ENCODE measurements at places on chromosomes 3 and 15. TPM values are rescaled to one million over a fixed set of nuclear protein-coding genes. Genes with fewer than 3 reads are reported as not detected.

GRCh38 chr15:53693729-53694475 is 65.6 kb downstream of the WDR72 start:
- DNase-seq = peak; percentile 69

DNA sequence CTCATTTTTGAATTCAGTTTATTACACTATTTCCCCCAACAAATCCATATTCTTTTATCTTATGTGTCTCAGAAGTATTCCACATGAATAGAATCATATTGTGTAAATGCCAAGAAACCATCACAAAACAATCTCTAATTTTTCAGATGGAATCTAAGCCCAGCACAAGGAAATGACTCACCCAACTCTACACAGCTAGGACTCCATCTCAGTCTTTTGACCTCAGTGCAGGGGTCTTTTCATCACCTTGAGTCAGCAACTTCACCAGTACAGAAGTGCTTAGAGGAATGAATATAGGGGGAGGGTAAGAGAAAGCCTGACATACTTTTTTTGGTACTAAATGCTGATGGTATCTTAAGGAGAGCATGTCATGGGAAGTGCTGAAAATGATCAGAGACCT is 169.3 kb upstream of the LRRN1 start:
- no peak for DNase-seq

DNA sequence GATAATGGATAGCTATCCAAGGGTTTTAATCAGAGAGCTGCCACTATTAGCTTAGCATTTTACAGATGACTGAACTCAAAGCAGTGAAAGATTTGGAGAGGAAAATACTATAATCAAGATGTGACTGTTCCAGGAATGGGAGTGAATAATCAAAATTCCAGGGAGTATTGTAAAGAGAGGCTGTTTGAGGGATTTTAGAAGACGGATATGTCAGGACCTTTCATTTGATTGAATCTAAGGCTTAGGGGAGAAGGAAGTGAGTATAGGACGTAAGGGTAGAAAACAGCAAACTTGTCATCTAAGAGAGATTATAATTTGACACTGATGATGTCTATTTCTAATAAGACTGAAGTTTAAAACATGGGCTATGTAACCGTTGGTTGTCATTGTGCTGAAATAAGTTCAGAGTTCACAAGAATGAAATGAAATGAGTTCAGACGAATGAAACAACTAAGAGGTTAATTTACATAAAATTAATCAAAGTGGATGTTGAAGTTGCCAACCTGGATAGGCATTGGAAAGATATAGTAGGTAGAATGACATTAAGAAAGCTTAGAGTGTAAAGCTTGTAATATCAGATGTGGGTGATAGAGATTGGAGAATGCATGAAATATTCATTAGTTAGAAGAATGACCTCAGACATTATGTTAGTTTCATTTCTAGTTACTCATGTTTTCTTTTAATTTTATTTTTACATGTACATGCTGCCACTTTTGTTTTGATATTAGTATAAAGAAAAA is 842.8 kb downstream of the SI start:
- no peak for DNase-seq

DNA sequence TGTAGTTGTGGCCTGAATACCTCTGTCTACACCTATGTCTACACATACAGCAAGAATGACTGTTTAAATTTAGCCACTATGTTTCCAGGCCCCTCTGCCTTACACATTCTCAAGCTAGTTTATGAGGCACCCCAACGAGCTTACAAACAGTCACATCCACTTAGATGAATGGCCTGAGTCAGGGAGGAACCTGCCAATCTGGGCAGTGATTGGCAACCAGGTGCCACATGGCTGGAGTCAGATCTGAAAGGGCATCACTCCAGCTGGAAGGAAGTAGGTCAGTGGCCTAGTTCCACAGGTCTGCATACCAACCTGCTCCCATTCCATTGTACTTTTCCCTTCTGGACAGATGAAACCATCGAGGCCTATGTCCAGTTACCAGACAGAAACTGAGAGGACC is 136.3 kb downstream of the FOXP1 start:
- no peak for DNase-seq

The RTP3 gene
- not detected for total RNA-seq

The GOLGA6D gene
- total RNA-seq = not detected

The PRR20G gene
- total RNA-seq = not detected

DNA sequence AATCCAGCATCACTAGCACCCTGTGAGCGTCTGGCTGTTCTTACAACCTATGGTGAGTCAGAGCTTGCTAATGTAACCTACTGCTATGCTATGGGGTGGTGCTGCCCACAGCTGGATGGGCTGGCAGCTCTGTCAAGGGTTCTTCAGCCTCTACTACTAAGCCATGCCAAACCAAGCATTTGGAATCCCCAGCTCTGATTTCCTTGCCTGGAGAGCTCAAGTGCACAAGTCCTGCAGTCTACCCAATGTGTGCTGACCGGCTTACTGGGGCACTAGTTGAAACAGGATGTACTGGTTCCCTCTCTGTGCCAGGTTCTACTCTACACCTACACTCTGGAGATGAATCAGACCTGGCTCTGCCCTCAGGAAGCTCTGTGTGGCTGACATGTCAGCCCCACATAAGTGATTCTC is 4.2 kb downstream of the TEX264 start:
- no peak for DNase-seq

- DNase-seq = no peak
Measured at GRCh38 chr3:188583341-188584161, 429.6 kb downstream of the LPP start.

- DNase-seq = no peak
Measured at GRCh38 chr3:41178576-41178975, 20.7 kb upstream of the CTNNB1 start.

The CILP gene
- 70.9 TPM for total RNA-seq

The PSTPIP1 gene
- total RNA-seq = 5.3 TPM

DNA sequence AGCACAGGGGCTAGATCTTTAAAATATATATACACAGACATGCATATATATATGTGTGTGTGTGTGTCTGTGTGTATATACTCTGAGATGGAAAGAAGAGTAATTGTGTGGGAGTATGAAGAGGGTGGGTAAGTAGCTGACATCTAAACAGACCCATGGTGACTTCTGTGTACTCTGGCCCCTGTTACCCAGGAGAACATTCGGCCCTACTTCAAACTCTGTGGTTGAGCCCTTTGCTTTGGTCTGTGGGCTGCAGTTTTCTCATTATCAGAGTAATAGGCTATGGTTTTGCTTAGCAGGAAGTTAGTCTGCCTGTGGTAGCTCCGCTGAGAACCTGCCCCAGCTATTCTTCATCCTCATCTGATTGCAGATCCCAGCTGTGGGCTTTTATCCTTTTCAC is 141.4 kb downstream of the RBPMS2 start:
- DNase-seq = no peak

GRCh38 chr3:51958603-51959521 is 3.7 kb downstream of the GPR62 start:
- no peak for DNase-seq

Data from tongue (tissue), 3 donors.